Right ventricle myocardium superior (tissue), 1 donor: ENCODE measurements at places on chromosomes 4 and X.

DNA sequence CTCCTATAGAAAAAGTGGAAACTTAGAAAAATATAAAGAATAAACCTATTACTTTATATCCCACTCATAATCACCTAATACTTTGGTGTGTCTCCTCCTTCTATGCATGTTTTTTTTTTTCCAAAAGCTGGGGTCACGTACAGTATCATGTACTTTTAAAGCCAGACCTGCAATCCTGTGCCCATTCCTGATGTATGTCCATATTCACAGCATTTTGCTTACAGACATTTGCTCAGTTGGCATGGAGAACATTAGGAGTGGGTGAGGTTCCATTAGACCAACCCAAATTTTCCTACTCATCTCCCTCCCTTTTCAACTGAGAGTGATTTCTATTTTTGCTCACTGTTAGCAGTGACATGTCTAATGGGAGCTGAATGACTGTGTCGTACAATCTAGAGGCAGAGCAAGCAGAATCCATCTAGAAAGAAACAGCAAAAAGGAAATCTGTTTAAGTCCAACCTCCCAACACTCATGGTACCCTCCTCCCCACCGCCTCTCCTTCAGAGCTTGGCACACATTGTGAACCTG is 195.6 kb upstream of the KLF3 start:
- DNase-seq, result no peak

GRCh38 chrX:32871636-32872035 is 339.7 kb downstream of the DMD start:
- DNase-seq, result no peak

DNA sequence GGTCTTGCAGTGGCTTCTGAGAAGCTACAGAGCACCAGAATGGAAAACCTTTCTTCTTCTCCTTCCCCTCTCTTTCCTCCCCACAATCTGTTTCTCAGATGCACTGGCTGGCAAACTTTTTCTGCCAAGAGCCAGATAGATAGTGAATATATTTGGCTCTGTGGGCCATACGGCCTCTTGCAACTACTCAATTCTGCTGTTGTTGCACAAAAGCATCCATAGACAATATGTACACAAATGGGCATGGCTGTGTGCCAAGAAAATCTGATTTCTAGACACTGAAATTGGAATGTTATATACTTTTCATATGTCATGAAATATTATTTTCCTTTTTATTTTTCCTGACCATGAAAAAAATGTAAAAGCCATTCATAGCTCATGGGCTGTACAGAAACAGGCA is 3.1 kb downstream of the PHEX start:
- no peak for DNase-seq

- no peak for DNase-seq
These were observed 19.3 kb downstream of the RS1 start for GRCh38 chrX:18652636-18653035.

GRCh38 chr4:54152846-54153600 is 53.1 kb downstream of the GSX2 start:
- DNase-seq, result no peak

GRCh38 chr4:138910195-138910913 is 105.2 kb upstream of the NOCT start:
- no peak for DNase-seq

DNA sequence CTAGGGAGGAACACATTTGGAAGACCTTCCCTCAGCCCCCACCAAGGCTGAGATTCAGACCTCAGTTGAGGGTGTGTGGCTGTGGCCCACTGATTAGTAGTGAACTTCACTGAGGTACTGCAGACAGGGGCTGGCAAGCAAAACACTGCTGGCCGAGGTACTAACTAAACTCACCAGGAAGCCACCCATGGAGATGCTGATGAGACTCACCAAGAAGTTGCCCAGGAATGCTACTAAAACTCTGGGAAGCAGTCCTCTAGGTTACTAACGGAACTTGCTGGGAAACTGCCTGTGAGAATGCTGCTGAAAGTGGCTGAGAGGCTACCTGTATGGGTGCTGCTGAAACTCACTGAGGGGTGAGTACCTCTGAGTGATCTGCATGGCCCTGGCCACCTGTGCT is 372.4 kb upstream of the RPS6KA3 start:
- no peak for DNase-seq
